ENCODE measurements at places on chromosomes 6 and 20. TPM values are rescaled to one million over a fixed set of nuclear protein-coding genes. Genes with fewer than 3 reads are reported as not detected.

Gene PHACTR2
- 29.7 TPM for total RNA-seq

Gene BACH2
- 65.8 TPM for total RNA-seq

Gene CRISP3
- not detected for total RNA-seq

DNA sequence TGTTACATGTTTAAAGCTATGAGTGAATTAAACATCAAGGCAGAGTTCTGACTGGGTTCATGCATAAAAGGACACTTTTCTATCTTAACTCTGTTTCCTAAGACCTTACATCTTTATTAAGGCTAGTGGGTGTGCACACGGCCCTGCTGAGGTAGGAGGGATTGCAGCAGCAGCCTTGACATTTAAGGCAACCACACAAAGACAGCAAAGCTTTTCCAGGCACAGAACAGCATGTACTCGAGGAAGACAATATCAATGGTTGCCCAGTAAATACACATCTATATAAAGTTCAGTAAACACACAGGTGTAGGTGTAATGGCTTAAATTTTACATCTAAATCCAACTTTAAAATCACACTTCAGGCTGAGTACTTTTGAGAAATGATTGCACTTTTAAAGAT lies 79.8 kb upstream of the LOC128125822 start:
- no peak overlapping the region for H3K27ac ChIP-seq
- no peak for DNase-seq
- peaks cover 18% of the 10 kb centered on the region for H3K27me3 ChIP-seq
- no peaks in the 10 kb centered on the region for H3K4me1 ChIP-seq

GRCh38 chr6:29790626-29791025 lies 37.0 kb upstream of the HLA-G start:
- peaks cover 12% of the 10 kb centered on the region for H3K4me1 ChIP-seq
- no peak overlapping the region for H3K27ac ChIP-seq
- no peak overlapping the region for H3K4me3 ChIP-seq
- no peak for DNase-seq
- no peaks in the 10 kb centered on the region for H3K36me3 ChIP-seq
- H3K27me3 ChIP-seq, result peaks cover 57% of the 10 kb centered on the region

DNA sequence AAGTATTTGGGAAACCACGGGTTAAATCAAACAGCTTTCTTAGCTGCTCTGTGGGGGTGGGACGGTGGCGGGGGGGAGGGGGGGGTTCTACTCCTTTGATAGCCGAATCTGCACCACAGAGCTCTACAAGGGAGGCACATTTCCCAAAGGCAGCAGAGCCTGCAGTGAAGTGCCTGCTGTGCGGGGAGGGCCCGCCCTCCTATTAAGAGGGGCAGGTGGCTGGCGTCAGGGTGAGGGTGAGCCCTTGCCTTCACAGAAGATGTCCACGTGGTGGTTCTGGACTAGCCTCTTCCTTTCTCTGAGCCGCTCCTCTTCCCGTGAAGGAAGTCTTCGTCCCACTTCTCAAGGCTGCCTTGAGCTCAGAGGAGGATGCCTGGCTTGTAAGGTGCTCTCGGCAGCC lies 174.9 kb upstream of the THBS2 start:
- no peaks in the 10 kb centered on the region for H3K4me1 ChIP-seq
- DNase-seq, result no peak
- H3K27ac ChIP-seq, result no peak overlapping the region
- peaks cover 2% of the 10 kb centered on the region for H3K27me3 ChIP-seq
- no peak overlapping the region for H3K4me3 ChIP-seq

All from activated naive CD8-positive, alpha-beta T cell treated with anti-CD3 and anti-CD28 coated beads, Interleukin-2, amount 10 ng/mL, durations not matched to agents 7 days and 5 days (primary cell).